ENCODE measurements at places on chromosomes 5 and 9. TPM values are rescaled to one million over a fixed set of nuclear protein-coding genes. Genes with fewer than 3 reads are reported as not detected.

The PIP5K1B gene
- total RNA-seq: 0.27 TPM

The SLC22A5 gene
- 3.6 TPM for total RNA-seq

The ORM1 gene
- total RNA-seq: not detected

The ARL14EPL gene
- total RNA-seq: 0.58 TPM

The AMBP gene
- total RNA-seq: not detected

The SMIM33 gene
- total RNA-seq: not detected

The TRPM3 gene
- 0.33 TPM for total RNA-seq

The ZER1 gene
- 23.0 TPM for total RNA-seq

The NKD2 gene
- not detected for total RNA-seq

The PCDHA8 gene
- not detected for total RNA-seq

The C9orf50 gene
- total RNA-seq: not detected

The BARHL1 gene
- total RNA-seq: not detected

The ISL1 gene
- 1.1 TPM for total RNA-seq

The SRD5A1 gene
- 12.4 TPM for total RNA-seq

DNA sequence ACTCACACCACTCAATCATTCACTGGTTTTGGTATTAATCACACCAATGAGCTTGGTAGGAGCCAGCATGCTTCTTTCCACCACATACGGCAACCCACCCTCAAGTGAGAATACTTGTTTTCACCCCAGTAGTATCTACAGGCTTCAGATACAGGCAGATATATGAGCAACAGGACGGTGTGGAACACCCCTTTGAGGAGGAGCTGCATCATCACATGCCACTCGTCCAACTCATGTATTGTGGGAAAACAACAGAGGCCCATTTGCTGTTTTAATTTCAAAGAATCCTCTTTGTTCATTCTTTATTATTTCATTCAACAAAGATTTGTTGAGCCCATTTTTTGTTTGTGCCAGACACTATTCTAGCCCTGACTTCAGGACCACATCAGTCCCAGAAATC is 46.0 kb downstream of the RORB start:
- DNase-seq: no peak

DNA sequence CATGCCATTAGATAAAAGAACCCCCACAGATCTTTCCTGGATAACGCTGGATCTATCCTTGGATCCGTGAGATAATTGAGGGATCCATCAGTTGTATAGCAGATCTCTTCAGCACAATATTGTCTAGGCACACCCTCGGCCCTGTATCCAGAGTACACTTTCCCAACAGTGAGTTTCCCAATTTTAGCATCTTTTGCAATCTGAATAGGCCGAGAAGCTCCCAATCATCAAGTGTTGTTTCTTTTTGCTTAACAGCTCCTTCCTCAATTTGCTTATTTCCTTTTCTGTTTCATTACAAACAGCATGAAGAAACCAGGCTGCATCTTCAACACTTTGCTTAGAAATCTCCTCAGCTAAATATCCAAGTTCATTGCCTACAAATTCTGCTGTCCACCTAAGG is 4.4 kb upstream of the SPTLC1 start:
- DNase-seq: no peak

- DNase-seq: no peak
These were observed 610.9 kb downstream of the RAB3C start for GRCh38 chr5:59193616-59194319.

GRCh38 chr9:4661165-4661564 is 929 bp upstream of the PLPP6 start:
- DNase-seq: no peak

GRCh38 chr5:138178516-138179276 is at the start of the genes BRD8 and KIF20A:
TSS of gene BRD8 (minus strand) at chr5:138178630. CDS start at chr5:138178614, 16 bp downstream.
TSS of gene KIF20A (plus strand) at chr5:138179112. CDS start at chr5:138179681, 569 bp downstream.
- DNase-seq: peak; percentile 98

GRCh38 chr9:78112004-78112403 is 80.4 kb upstream of the GNAQ start:
- DNase-seq: no peak

GRCh38 chr5:40653221-40654022 is 26.3 kb upstream of the PTGER4 start:
- DNase-seq: no peak

DNA sequence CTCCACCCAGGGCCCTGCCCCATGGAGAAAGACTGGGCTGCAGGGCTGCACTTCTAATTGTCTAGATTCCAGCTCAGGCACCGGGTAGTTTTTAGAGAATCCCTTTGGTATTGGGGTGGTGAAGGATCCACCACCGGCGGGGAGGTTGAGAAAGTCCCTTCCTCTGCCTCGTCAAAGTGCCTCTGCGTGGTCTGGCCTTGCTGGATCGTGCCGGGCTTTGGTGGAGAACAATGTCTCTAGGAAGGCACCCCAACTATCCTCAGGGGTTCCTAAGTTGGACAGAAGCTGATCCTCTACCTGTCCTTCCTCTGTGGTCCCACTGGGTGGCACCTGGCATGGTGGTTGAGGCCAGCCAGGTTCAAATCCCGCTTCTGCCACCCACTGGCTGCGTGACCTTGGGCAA is 7.3 kb upstream of the AMBP start:
- DNase-seq: no peak

GRCh38 chr5:103624675-103625074 is 62.1 kb upstream of the NUDT12 start:
- DNase-seq: peak; percentile 22

DNA sequence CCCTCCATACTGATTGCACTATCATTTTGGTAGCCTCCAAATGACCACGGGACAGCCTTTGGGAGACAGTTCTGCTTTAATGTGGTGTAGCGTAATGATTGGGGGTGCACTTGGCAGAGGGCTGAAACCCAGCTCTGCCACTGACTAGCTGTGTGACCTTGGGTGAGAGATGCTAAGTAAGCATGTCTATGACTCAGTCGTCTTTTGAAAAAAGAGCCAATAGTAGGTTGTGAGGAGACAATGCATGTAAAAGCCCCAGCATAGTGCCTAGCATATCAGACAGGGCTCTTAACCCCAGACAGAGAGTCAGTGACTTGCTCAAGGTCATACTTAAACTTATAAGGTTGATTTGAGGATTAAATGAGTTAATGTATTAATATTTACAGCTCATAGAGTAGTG is 18.0 kb upstream of the CXCL14 start:
- no peak for DNase-seq

- peak; percentile 57 for DNase-seq
These were observed 561 bp downstream of the DAPK1 start for GRCh38 chr9:87498046-87498810.

GRCh38 chr9:34573599-34574325 is 15.8 kb downstream of the CNTFR start:
- no peak for DNase-seq

GRCh38 chr5:132788508-132788907 is 11.5 kb upstream of the SEPTIN8 start:
- no peak for DNase-seq

GRCh38 chr9:104872656-104873488 is 55.1 kb downstream of the ABCA1 start:
- DNase-seq: peak; percentile 90

GRCh38 chr9:5817862-5818261 is 15.1 kb downstream of the ERMP1 start:
- DNase-seq: peak; percentile 21

GRCh38 chr9:110638381-110638954 is 30.1 kb upstream of the MUSK start:
- peak; percentile 50 for DNase-seq

DNA sequence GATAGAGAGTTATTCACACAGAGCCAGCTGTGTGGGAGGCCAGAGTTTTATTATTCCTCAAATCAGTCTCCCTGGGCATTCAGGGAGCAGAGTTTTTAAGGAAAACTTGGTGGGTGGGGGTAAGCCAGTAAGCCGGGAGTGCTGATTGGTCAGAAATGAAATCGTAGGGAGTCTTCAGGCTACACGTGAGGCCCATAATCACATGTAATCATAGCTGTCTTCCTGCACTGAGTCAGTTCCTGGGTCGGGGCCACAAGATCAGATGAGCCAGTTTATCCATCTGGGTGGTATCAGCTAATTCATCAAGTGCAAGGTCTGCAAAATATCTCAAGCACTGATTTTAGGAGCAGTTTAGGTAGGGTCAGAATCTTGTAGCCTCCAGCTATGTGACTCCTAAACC is 10.8 kb upstream of the TTC39B start:
- no peak for DNase-seq

DNA sequence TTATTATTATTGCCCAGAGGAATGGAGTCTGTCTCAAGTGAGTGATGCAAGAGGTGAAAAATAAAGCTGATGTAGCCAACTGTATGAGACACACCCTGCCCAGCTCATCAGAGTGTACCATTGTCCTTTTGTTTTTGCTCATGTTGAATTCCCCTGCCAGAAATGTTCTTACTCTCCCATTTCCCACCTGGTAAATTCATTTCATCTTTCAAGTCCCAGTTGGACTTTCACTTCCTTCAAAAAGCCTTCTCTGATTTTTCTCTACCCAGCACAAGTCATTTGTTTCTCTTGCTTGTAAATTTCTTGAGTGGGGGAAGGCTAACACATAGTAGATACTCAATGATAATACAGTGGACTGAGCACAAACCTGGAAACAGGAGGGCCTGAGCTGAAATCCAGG is 394.5 kb upstream of the ZNF462 start:
- DNase-seq: no peak

- DNase-seq: no peak
These were observed 294.6 kb upstream of the ACTBL2 start for GRCh38 chr5:57777174-57777581.

Data from endothelial cell of umbilical vein (primary cell).